NCI-H1930 (cell line): ENCODE measurements at places on chromosomes 1 and 21.

DNA sequence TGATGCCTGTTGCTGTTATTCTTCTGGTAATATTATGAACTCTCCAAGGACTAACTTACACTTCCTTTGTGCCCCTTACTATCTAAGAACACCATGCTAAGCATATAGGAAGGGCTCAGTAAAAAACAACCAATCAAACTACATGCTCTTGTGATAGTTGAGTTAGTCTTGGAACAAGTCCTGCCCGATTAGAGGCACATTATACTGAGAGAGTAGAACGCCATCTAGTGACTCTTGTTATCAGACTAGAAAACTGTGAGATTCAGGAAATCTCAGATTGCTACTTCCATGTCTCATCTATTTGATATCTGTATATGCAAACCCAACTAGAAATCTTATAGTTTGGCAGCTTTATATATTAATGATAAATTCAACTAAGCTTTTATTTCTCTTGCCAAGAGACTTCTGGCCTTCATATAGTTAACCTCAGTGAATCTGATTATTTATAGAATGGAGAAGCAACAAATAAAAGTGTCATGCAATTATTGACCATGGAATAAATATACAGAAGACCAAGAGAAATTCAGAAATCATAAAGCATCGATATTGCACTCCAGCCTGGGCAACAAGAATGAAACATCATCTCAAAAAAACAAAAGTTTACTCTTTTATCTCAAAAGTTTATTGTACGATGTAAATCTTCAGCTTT lies 7.8 kb upstream of the SRRM1 start:
- DNase-seq: no peak

DNA sequence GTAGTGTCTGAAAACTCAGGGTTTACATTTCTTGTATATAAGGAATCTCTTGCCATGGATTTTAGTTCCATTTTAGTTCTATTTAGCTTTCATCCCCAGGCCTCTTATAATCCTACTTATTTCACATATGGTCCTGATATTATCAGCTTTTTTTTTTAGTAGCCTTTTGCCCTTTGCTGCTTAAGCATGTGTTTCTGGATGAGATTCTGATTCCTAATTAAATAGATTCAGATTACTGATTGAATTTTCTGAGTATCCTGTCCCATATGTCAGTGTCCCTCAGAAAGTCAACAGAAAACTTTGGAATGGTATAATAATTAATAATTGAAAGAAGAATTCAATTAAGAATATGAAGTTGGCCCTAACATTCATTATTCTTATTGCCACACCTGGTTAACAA lies 134.7 kb upstream of the HOOK1 start:
- no peak for DNase-seq

DNA sequence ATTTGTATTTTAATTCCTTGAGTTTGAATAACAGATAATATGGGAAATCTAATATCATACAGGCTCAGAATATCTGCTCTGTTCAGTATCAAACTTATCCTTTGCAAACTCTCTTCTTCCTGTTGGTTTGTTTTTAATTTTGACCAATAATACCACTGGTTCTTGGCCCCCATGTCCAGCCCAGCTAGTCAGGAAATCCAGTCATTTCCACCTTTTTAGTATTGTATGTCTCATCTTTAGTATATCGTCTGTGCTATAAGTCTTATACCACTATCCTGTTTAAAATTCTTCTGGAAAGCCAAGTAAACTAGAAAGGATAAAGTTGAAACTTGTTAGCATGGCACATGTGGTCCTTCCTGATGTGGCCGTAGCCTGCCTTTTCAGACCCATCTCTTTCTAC lies 10.7 kb downstream of the SCCPDH start:
- no peak for DNase-seq

DNA sequence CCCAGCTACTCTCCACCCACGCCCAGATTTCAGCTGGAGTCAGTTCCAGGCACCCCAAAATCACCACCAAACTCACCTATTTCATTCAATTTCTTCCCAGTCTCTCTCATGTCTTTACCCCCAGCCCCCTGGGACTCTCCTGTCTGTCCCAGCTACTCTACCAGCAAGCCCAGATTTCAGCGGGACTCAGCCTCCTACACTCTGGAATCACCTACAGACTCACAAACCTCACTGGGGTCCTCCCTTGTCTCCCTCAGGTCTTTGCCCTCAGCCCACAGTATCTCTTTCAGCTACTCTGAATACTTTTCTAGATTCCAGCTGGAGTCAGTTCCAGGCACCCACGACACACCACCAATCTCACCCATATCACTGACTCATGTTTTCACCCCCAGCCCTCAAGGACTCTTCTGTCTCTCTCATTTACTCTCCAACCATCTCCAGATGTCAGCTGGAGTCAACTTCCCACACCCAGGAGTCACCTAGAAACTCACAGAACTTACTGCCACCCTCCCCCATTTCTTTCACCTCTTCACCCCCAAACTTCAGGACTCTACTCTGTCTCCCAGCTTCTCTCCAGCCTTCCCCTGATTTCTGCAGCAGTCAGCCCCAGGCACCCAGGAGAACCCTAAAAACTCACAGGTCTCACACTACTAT lies 1529.3 kb upstream of the TPTE start:
- DNase-seq: no peak

GRCh38 chr1:91575909-91576519 lies 75.4 kb downstream of the CDC7 start:
- no peak for DNase-seq

DNA sequence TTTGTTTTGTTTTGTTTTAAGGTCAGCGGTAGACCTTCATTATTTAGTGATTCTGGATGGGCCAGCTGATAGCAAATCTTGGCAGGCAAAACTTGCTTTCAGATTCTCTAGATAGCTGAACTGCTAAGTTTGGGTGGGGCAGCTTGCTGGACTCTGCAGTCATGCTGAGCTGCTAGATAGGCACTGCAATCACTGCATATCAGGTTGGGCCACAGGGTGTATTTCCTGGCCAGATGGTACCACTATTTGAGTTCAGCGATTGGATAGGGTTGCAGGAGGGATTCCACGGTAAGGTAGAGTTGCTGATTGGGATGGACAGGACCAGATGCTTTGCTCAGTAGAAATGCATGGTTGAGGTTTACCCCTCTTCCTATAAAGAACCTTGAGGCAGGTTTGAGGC lies 579.3 kb upstream of the ADGRL4 start:
- no peak for DNase-seq

- DNase-seq: no peak
These were observed 54.5 kb downstream of the ATP5PO start for GRCh38 chr21:33861125-33861524.

- no peak for DNase-seq
These were observed 57.7 kb downstream of the UBE2T start for GRCh38 chr1:202283991-202284390.

DNA sequence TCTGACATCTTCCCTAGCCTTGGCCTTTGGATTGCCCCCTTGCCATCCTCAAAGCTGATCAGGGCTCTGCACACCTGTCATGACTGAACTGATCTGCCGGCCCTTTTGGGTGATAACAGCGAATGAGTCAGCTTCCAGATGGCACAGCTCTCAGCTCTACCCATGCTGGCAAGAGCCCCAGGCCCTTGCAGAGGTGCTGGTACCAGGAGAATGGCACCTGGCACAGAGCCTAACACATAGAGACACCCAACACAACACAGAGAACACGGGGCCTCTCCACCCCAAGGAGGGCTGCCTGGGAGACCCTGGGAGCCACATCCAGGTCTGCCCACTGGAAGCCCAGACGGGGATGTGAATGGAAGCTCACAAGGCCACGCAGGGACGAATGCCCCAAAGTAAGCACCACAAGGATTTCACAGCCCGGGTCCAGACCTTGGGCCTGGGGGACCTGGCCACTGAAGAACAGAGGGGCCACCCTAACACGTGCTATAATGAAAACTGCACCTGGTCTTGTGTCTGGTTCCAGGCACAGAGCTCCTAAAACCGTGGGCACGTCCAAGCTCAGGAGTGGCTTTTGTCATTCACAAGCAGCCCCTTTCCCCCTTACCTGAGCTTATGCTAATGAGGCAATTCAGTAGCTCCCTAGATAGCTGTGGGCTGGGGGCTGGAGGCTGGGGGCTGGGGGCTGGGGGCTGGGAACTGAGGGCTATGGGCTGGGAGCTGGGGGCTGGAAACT lies 160.5 kb downstream of the NPHP4 start:
- DNase-seq: no peak

DNA sequence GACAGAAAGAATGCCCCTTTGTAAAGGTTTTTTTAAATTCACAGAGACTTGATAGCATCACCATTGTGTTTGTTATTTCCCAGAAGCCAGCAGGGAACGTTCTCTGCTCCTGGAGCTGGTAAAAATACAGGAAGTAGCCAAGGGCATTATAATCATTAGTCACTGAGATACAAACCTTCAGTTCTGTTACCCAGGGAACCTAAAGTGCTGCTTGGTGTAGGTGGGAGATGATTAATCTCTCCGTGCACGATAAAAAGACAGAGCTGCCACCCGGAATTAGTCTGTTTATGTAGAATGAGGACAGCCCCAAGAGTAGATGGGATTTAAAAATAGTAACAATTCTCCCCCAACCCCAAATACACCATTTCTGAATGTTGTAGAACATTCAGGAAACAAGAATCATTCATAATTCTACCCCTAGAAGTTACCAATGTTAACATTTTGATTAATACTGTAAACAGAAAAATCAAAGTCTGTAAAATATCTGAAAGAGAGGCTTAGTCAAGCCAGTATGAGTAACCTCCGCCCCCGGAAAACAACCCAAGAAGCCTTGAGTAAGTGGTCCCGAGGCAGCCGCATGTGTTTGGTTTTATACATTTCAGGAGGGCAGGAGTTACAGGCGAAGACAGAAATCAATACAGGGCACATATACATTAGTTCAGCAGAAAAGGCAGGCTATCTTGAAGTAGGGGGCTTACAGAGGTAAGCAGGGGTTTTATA lies 45.3 kb upstream of the CTBS start:
- DNase-seq: no peak

DNA sequence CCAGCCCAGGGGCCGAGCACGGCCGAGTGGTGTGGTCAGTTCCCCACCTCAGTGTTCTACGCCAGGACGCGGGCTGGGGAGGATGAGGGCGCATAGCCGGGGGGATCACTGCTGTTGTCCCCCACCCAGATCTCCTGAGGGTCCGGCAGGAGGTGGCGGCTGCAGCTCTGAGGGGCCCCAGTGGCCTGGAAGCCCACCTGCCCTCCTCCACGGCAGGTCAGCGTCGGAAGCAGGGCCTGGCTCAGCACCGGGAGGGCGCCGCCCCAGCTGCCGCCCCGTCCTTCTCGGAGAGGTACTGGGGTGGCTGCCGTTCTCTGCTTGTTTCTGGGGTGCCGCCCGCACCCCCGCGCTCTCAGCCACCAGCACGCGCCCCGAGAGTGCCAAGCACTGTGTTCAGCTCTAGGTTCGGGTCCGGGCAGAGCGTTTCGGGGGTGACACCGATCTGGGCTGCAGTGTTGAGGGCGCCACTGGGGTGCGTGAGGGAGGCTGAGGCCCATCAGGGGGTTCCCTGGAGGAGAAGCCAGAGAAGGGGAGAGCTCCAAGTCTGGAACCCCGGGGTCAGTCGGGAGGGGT lies 17.4 kb downstream of the SAMD11 start:
- no peak for DNase-seq

GRCh38 chr1:153057375-153057774 lies at the start of gene SPRR2A:
Gene SPRR2A (minus strand): TSS chr1:153057512. CDS start chr1:153056735, 777 bp downstream.
- no peak for DNase-seq

DNA sequence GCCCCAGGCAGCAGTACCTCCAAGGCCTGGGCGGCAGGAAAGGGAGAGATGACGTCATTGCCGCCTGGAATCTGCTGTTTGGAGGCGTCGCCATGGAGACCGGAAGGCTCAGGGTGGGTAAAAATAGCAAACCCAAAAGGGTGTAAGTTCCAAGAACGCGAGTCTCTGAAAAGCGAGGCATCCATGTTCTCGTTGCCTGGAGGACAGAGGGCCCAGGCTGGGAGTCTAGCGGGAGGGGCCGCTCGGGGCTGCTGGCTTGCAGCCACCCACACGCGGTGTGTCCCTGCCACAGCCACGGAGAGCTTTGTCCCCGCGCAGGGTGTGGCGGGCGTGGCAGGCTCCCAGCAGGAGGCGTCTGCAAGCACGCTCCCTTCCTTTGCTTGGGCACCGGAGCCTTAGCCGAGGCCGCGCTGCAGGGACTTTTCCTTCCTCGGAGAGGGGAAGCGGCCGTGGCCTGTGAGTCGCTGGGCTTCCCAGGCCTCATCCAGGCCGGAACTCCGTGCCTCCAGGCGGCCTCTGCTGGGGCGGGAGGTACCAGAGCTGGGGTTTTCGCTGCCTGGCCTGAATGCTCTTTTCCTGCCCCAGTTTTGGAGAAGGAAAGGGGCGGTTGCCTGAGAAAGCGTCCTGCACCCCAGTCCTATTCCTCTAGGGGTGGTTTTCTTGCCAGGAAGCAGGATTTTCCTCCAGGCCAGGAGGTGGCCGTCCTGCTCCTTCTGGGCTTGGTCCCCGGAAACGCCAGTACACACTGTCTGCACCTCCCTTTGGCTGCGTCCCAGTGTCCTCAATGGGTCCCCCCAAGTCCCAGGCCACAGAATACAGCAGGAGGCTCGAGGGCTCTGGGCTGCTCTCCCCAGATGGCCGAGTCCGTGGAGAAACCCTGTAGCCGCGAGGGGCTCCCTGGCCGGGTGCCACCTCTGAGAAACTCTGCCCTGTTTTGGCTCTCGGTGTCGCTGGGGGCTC lies 15.3 kb upstream of the SKI start:
- DNase-seq: no peak

- no peak for DNase-seq
These were observed 454.6 kb upstream of the RUNX1 start for GRCh38 chr21:35503671-35504070.

DNA sequence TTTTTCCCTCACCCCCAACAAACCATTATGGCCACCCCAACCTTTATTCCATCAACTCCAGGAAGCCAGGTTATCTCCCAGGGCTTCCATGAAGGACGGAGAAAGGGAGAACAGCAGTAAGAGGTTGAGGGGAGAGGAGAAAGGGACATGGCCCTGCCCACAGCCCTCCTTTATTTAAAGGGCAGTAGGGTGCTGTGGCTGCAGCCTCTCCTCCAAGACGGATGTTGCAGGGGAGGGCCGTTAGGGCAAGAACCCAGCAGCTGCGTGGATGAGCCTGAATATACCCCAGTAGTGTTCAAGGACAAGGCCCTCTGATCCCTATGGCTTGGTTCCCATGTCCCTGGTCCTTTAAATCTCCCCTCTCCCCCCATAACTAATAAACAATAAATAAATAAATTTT lies 5.9 kb downstream of the RXFP4 start:
- no peak for DNase-seq
